A549 treated with ZK216348 at 1 μM for 4 hours (cell line): ENCODE measurements at places on chromosomes 7 and 10. TPM values are rescaled to one million over a fixed set of nuclear protein-coding genes. Genes with fewer than 3 reads are reported as not detected.

The ADRB1 gene
- total RNA-seq = 0.70 to 1.4 TPM (median 1.2 TPM) in 5 replicates

The COL17A1 gene
- total RNA-seq = 1.6 to 2.2 TPM (median 1.9 TPM) in 5 replicates

The HTR5A gene
- total RNA-seq = not detected in 5 replicates

The MMP21 gene
- total RNA-seq = not detected in 5 replicates

The SPDYE2 gene
- not detected in 5 replicates for total RNA-seq

The IGF2BP3 gene
- total RNA-seq = 19.2 to 34.3 TPM (median 24.8 TPM) in 5 replicates

The FOXI2 gene
- total RNA-seq = not detected in 5 replicates

The LHFPL3 gene
- not detected in 5 replicates for total RNA-seq

The CLEC2L gene
- 0.25 TPM in 1 of 5 replicates, not detected in the others for total RNA-seq

The C7orf33 gene
- total RNA-seq = not detected in 5 replicates

The CCL24 gene
- total RNA-seq = not detected in 5 replicates

The DMTF1 gene
- 16.6 to 24.7 TPM (median 23.9 TPM) in 5 replicates for total RNA-seq

The ANKRD1 gene
- 14.1 to 41.9 TPM (median 20.0 TPM) in 5 replicates for total RNA-seq

The IDI2 gene
- not detected in 5 replicates for total RNA-seq

The CTAGE8 gene
- not detected in 5 replicates for total RNA-seq

The NET1 gene
- 46.9 to 64.4 TPM (median 52.0 TPM) in 5 replicates for total RNA-seq

The RAPGEF5 gene
- total RNA-seq = 0.05 to 0.25 TPM (median 0.18 TPM) in 5 replicates

The CTNNA3 gene
- total RNA-seq = not detected in 5 replicates

The COA1 gene
- total RNA-seq = 86.3 to 105 TPM (median 88.6 TPM) in 5 replicates

The FAM180A gene
- total RNA-seq = not detected in 5 replicates

The FLNC gene
- total RNA-seq = 2.6 to 7.3 TPM (median 4.4 TPM) in 5 replicates

The DRGX gene
- not detected in 5 replicates for total RNA-seq

The PPP1R9A gene
- total RNA-seq = 2.4 to 5.8 TPM (median 3.9 TPM) in 5 replicates
